ENCODE measurements at places on chromosomes 7 and 10. TPM values are rescaled to one million over a fixed set of nuclear protein-coding genes. Genes with fewer than 3 reads are reported as not detected.

GRCh38 chr7:66142996-66143395, 28.3 kb downstream of the CRCP start:
- no peaks in the 10 kb centered on the region for H3K36me3 ChIP-seq
- peaks cover 17% of the 10 kb centered on the region for H3K4me1 ChIP-seq
- no peak overlapping the region for H3K27ac ChIP-seq
- no peak overlapping the region for H3K4me3 ChIP-seq
- H3K27me3 ChIP-seq = no peaks in the 10 kb centered on the region

- no peak overlapping the region for H3K27ac ChIP-seq
- no peaks in the 10 kb centered on the region for H3K36me3 ChIP-seq
- H3K27me3 ChIP-seq = no peaks in the 10 kb centered on the region
- no peak overlapping the region for H3K4me3 ChIP-seq
These were observed 117.8 kb downstream of the ZMIZ1 start for GRCh38 chr10:79186486-79187120.

DNA sequence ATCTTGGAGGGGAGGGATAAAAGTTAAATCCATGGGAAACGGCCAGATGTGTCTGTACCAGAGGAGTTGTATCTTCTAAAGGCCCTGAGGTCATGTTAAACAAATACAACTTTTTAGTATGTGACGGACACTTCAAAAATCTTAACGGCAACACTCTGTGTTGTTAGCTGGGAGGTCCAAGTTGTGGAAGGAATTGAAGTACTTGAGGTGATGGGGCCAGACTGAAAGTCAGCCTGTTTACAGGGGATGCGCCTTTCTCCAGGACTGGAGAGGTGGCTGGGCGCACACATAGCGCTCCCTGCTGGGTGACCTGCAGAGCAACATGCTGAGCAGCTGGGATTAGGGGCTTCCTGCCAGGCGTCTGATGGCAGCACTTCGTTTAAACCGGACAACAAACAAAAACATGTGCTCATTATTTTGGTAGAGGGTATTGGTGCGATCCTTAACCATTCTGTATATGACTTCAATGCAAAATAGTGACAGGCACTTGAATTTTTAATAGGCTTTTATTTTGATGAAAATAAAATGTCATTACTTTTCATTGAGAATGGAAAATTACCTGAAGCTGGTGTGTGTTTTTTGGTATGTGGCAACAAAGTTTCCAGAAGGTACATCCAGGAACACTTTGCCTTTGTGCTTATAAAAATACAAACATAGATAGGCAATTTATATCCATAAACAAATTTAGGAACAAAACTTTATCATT, 198.2 kb downstream of the MLLT10 start:
- no peak overlapping the region for H3K27ac ChIP-seq
- DNase-seq = peak; percentile 61
- H3K36me3 ChIP-seq = no peaks in the 10 kb centered on the region
- no peaks in the 10 kb centered on the region for H3K27me3 ChIP-seq
- no peak overlapping the region for H3K4me3 ChIP-seq

- no peaks in the 10 kb centered on the region for H3K36me3 ChIP-seq
- no peaks in the 10 kb centered on the region for H3K4me1 ChIP-seq
- H3K4me3 ChIP-seq = no peak overlapping the region
- H3K27me3 ChIP-seq = no peaks in the 10 kb centered on the region
These were observed 31.3 kb upstream of the ITGA8 start for GRCh38 chr10:15751046-15751445.

- H3K36me3 ChIP-seq = no peaks in the 10 kb centered on the region
- no peak overlapping the region for H3K27ac ChIP-seq
- no peak overlapping the region for H3K4me3 ChIP-seq
- H3K4me1 ChIP-seq = no peaks in the 10 kb centered on the region
- DNase-seq = no peak
These were observed 97.7 kb upstream of the ZPBP start for GRCh38 chr7:50190776-50191175.

Gene PLEKHS1
- total RNA-seq = not detected

Gene FXYD4
- not detected for total RNA-seq

Gene RAB19
- total RNA-seq = not detected

Gene CAV2
- 14.7 TPM for total RNA-seq

Gene OLAH
- total RNA-seq = not detected

Gene ODAD2
- total RNA-seq = not detected

Gene SUMF2
- 30.8 TPM for total RNA-seq
